ENCODE measurements at places on chromosomes 6 and 20.

GRCh38 chr6:53154794-53155193 lies 6.2 kb upstream of the GCM1 start:
- no peak for DNase-seq

- no peak for DNase-seq
Observed at GRCh38 chr20:22752324-22752723, 168.0 kb upstream of the FOXA2 start.

- no peak for DNase-seq
Observed at GRCh38 chr6:144087789-144088426, 7.5 kb downstream of the SF3B5 start.

GRCh38 chr6:40387127-40387870 lies 199.9 kb downstream of the LRFN2 start:
- no peak for DNase-seq

DNA sequence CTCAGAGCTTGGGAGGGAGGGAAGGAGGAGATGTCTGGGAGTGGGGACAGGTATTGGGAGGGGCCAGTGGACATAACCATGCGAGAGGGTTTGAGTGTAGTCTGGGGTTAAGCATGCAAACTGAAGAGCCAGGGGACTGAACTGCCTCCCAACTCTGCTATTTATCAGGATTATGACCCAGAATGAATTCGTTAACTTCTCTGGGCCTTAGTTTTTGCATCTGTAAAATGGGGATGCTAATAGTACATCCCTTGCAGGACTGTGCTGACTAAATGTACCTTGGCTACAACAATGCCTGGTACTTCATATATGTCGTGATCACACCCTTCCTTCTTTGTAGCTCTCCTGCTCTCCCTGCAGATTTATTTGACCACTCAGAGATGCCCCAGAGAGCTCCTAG lies 83.6 kb downstream of the MDGA1 start:
- DNase-seq, result no peak

DNA sequence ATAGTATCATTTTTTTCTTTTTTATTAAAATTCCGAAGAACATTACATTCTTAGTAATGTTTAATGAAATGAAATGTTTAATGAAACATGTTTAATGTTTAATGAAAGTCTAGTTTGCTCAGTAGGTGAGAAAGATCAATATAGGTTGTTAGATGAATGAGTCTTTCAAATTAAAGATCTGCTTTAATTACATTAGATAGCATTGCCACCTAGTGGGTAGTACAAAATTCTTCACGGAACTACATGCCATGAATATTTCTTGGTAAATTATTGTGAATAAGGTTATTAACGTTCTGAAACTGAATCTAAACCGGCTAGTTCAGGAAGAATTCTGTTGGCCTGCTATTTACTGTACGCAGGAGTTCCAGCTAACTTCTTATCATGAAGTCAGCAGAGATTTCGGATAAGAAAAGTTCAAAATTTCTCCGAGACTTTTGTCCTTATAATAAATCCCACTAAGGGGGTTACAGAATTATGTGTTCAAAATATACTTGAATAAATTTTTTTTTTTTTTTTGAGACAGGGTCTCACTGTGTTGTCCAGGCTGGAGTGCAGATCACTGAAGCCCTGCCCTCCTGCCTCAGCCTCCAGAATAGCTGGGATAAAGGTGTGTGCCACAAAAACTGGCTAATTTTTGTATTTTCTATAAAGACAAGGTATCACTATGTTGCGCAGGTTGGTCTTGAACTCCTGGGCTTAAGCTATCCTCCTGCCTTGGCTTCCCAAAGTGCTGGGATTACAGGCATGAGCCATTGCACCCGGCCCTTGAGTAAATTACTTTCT lies 7.9 kb upstream of the GMNN start:
- DNase-seq, result peak; percentile 61

DNA sequence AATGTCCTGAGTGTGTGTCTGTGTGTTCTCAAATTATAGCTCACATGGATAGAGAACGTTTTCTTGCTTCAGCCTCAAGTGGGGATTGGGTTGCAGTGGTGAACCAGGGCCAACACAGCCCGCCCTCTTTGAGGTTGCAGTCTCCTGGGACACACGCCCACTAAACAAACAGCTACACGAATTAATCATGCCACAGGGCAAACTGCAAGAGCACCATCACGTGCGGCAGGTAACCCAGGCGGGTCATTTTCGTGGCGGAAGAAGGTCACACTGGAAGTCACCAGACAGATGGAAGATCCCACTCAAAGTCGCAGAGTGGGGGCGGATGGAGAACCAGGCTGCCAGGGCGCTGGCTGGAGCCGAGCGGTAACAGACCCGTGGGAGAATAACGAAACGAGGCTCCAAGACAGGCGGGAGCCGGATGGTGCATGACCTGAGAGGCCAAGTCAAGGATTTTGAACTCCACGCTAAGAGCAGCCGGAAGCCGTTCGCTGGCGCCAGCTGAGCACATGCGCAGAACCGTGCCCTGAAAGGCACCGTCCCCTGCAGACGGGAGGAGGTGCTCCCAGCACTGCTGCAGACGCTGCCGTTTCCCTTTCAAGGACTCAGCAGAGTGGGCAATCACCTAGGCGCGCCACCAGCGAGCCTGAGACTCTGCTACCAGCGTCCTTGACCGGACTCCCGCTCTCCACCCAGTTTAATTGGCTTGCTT lies 10.7 kb downstream of the DLL1 start:
- peak; percentile 76 for DNase-seq

- no peak for DNase-seq
Observed at GRCh38 chr6:37173493-37174195, 3.7 kb downstream of the PIM1 start.

- DNase-seq, result no peak
Observed at GRCh38 chr20:63214514-63214913, 1.4 kb downstream of the YTHDF1 start.

DNA sequence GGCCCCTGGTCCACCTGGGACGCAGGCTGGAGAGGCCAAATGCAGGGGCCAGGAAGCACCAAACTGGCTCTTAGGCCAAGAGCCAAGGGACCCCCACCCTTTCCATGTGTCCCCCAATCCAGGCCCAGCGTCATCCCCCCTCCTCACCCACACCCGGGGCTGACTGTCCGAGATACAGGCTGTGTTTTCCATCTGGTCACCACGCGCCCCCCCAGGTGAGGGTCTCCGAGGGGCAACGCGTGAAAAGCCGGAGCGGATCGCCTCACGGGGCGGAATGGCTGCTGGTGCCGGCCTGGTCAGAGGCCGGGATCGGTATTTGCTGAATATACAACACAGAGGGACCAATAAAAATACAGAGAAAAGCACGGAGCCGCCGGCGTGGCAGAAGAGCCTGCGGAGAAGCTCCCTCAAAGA lies 5.2 kb upstream of the ABHD16B start:
- DNase-seq, result no peak

DNA sequence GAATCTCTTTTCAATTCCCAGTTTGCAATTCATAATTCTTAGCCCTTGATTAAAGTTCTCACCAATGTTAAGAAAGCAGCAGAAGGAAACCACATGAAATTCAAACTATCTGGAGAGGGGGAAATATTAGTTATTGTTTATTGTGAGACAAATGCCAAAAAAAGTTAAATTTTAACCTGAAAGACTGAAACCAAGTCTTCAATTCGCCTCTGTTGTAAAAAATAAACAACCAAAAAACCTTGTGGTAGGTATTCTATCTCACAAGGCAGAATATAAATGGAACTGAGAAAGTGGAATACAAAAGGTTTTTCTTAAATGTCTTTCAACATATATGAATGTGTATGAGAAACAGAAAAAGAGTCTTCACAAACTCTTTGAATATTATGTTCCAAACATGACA lies 24.8 kb downstream of the TMX4 start:
- no peak for DNase-seq

GRCh38 chr6:144195671-144196270 lies 45.5 kb downstream of the STX11 start:
- DNase-seq, result no peak

- DNase-seq, result no peak
Observed at GRCh38 chr6:46592740-46593139, 59.9 kb downstream of the CYP39A1 start.

DNA sequence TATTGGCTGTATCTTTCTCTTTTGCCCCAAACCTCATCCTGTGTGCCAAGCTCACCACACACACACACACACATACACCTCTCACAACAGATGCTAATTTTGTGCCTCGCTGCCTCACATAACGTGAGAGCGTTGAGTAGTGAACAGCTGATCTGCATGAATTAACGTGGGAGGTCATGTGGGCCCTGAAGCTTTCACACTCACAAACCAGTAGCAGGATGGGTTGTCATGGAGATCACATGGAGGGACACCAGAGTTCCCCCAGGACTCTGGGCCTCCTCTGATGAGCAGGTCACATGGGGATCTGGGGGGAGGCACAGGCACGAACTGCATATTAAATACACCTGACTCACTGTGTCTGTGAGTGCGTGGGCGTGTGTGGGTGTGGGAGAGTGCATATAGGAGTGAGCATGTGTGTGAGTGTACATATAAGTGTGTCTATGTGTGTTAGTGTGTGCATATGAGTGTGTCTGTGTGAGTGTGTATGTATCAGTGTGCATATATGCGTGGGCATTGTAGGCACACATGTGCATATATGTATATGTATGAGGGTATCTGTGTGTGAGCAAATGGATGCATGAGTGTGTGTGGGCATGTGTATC lies 62.7 kb upstream of the SULF2 start:
- peak; percentile 41 for DNase-seq

DNA sequence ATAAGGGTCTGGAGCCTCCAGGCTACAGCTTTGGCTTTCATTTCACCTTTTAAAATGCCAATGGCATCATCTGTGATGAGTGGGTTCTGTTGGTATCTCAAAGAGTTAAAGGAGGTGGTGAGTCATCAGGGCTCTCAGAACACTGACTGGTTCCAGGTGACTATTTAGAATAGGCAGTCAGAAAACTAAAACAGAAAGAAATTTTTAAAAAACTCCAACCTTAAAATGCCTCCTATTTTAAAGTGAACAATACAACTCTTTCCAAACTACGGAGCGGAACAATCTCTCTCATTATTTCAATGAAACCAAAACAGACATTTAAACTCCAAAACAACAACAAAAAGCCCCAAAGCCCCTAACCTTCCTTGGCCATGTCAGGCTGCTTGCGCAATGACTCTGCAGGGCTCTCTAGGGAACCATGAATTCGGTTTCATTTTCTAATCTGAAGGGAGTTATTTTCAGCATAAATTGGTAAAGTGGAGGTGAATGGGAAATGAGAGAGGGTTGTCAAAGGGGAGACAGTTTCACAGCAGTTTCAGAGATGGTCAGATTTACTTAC lies 194.9 kb downstream of the KIF6 start:
- DNase-seq, result peak; percentile 34

DNA sequence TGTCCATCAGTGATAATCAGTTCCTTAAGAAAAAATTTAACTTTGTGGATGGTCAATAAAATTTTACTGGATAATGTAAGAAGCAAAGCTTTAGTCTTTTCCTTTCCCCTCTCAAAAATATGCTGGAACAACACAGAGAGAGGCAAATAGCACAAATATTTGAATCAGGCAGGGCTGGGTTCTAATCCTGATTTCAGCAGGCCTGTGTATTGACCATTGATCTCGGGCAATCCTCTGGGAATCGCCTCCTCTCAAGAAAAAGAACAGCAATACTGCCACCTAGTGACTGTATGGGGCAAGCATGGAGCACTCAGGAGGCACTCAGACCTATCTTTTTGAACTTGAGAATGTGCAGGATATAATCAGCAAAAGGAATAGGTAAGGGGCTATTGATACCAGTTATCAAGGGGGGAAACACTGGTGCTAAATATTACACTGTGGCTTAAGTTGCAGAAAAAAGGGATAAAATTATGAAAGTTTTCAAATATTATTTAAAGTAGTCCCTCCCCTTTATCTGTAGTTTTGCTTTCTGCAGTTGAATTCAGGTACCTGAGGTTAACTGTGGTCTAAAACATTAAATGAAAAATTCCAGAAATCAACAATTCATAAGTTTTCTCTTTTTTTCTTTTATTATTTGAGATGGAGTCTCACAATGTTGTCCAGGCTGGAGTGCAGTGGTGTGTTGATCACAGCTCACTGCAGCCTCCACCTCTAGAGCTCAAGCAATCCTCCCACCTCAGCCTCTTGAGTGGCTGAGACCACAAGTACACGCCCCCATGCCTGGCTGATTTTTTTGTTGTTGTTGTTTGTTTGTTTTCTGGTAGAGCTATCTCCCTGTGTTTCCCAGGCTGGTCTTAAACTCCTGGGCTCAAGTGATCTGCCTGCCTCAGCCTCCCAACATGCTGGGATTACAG lies 91.8 kb upstream of the NHSL1 start:
- peak; percentile 60 for DNase-seq

- DNase-seq, result no peak
Observed at GRCh38 chr6:118500130-118501015, 47.7 kb upstream of the PLN start.

DNA sequence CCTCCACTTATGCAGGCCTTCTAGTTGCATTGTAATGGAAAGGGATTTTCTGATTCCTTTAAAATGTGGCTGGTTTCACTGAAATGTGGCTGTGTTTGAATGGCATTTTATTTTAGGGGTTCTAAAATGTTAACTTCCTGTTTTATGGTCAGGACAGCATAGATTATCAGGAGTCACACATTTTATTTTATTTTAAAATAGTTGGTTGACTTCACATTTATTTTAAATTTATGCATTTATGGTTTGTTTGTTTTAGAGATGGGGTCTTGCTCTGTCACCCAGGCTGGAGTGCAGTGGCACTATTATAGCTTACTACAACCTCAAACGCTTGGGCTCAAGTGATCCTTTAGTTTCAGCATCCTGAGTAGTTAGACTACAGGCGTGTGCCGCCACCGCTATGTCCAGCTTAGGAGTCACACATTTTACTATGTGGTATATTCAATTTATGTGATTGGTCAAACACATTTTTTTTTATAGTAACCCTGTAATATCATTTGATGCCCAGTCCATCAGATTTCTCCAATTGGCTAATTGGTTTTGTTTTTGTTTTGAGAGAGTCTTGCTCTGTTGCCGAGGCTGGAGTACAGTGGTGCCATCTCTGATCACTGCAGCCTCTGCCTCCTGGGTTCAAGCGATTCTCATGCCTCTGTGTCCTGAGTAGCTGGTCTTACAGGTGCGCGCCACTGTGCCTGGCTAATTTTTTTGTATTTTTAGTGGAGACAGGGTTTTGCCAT lies 2.3 kb downstream of the DTD1 start:
- no peak for DNase-seq

- no peak for DNase-seq
Observed at GRCh38 chr6:20370801-20371200, 30.9 kb upstream of the E2F3 start.

- no peak for DNase-seq
Observed at GRCh38 chr20:43926287-43927050, 11.8 kb downstream of the TOX2 start.

DNA sequence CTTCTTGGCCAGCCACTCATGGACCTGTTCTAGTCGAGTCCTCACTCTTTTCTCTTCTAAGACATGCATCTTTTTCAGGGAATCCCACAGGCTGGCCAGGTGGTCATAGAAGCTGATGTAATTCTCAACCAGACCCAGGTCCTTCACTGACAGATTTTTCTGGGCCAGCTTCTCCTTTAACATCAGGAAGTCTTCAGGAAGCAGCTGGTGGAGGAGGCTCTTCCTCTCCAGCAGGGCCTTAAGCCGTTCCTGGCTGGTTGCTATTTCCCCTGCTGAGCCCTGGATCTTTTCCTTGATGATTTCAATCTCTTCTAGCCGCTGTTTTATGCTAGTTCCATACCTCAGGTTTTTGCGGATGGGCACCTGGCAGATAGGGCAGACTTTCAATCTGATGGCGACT lies 28.6 kb downstream of the DDX27 start:
- no peak for DNase-seq

Measured in B cell (primary cell).